ENCODE measurements at places on chromosomes 4 and X.

GRCh38 chrX:150486011-150486410 lies 82.4 kb upstream of the MTM1 start:
- H3K36me3 ChIP-seq, result peaks cover 49% of the 10 kb centered on the region
- H3K4me1 ChIP-seq, result peaks cover 37% of the 10 kb centered on the region
- H3K4me3 ChIP-seq, result no peak overlapping the region
- no peaks in the 10 kb centered on the region for H3K27me3 ChIP-seq
- DNase-seq, result peak; percentile 42
- no peak overlapping the region for H3K27ac ChIP-seq

DNA sequence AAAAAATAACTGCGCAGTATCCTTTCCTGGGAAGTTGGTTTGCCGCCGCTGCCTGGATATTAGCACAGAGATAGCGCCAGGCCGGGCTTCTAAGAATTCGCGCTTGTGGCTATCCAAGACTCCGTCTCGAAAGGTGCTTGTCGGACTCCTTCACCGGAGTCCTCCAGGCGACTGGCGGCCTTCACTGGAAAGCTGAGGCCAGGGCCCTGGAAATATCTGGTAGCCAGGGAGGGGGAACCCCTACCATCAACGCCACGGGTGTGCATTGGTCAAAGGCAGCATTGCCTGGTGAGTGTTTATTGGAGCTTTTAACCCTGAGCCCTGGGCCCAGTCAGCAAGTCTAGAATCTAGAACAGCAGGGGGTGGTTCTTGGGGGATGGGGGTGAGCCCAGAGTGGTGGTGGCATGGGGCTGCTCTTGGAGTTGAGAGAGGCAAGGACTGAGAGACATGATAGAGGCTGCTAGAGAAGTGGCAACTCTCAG lies 577 bp upstream of the PIM2 start:
- H3K36me3 ChIP-seq, result peaks cover 67% of the 10 kb centered on the region
- no peaks in the 10 kb centered on the region for H3K27me3 ChIP-seq
- H3K4me3 ChIP-seq, result peak overlapping the region; percentile 91
- peak overlapping the region; percentile 97 for H3K27ac ChIP-seq

DNA sequence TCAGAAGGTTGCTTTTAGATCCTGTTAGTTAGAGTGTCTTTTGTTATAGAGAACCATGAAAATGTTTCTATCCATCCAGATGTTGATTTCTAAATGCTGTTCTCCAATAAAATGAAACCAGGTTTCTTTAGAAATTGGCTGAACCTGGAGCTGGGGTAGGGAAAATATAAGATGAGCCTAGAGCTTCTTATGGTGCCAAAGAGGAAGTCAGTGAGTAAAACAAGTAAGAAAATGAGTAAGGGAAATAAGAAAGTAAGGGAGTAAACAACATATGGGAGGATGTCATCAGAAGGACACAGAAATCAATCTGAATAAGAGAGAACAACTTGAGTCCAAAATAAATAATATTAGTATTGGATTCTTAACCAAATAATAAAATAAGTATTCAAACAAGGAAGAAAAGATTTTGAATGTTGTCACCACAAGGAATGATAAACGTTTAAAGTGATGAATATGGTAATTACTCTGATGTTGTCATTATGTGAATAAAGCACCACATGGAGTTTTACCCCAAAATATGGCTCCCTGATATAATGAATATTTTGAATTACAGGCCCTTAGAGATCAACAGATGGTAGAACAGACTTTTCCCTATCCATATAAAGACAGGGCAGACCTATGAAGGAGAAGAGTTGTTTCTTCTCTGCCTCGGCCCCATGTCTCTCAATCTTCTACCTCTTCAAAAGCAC lies 506.1 kb downstream of the IL15 start:
- peaks cover 60% of the 10 kb centered on the region for H3K36me3 ChIP-seq
- peak overlapping the region; percentile 74 for H3K27ac ChIP-seq
- no peak overlapping the region for H3K4me3 ChIP-seq
- no peaks in the 10 kb centered on the region for H3K27me3 ChIP-seq

DNA sequence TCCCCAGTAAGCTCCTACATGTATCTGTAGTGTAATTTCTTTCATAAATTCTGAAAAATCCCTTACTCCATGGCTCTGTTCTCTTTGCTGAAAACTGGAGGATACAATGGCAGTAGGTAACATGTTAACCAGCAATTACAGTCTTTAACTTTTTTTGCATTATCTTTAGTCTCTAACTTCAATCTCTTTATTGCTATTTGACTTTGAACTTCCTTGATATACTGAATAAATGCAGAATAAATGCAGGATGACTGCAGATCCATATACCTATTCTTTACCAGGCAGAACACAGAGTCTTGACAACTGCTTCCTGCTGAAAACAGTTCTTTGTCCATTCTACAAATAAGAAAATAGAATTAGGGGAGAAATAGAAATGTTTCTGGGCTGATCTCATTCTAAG lies 101.3 kb downstream of the SLC7A11 start:
- H3K36me3 ChIP-seq, result no peaks in the 10 kb centered on the region
- no peak overlapping the region for H3K4me3 ChIP-seq
- H3K27ac ChIP-seq, result no peak overlapping the region
- no peak for DNase-seq

DNA sequence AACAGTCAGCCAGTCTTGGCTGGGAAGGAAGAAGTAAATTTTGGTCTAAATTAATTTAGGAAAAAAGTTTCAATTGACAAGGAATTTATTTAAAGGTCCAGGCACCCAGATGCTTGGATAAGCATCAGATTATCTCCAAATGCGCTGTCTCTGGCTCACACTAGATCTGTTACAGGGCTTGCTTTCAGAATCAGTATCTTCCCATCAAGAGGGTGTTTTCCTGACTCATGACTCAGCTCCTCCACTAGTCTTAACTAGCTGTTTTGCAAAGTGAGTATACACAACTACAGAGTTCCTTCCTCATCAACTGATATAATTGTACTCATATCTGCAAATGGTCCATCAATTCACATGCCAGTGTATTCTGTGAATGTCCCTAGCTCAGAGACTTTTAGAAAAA lies 482.1 kb upstream of the CPEB2 start:
- no peak overlapping the region for H3K27ac ChIP-seq
- H3K4me3 ChIP-seq, result no peak overlapping the region
- no peaks in the 10 kb centered on the region for H3K36me3 ChIP-seq
